ENCODE measurements at places on chromosomes 12 and 14.
A peak's percentile ranks its signal among the peaks of the same experiment; 100 is the strongest.

DNA sequence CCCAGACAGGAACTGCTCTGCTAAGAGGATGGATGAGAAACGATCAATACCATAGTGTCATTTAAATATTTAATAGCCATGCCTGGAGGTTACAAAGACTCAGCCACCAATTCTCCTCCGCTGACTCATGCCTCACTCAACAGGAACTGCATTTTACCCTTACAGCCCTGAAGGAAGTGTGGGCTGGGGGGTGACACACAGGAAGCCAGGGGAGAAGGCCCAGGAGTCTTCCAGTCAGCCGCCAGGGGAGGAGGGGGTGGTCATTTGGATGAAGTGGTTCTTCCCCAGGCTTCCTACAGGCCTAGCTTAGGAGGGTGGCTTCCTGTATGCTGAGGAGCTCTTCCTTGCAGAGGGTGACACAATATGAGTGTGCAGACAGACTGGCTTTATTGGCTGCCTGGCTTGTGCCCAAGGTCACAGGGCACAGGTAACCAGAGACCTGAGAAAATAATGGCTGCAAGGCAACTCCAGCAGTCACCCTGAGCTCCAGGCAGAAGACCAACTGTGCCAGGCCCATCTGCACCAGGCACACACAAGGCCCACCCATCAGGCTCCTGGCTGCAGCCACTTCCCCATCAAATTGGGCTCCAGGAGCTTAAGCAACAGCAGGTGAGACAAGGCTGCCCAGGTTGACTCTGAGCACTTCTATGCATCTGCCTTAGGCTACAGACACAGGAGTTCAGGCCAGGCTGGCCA, 30.6 kb upstream of the RPLP0 start:
- DNase-seq: peak; percentile 44

GRCh38 chr14:36508418-36509068, 11.5 kb downstream of the NKX2-1 start:
- no peak for DNase-seq

GRCh38 chr12:94265539-94265938, 117.2 kb downstream of the PLXNC1 start:
- no peak for DNase-seq

DNA sequence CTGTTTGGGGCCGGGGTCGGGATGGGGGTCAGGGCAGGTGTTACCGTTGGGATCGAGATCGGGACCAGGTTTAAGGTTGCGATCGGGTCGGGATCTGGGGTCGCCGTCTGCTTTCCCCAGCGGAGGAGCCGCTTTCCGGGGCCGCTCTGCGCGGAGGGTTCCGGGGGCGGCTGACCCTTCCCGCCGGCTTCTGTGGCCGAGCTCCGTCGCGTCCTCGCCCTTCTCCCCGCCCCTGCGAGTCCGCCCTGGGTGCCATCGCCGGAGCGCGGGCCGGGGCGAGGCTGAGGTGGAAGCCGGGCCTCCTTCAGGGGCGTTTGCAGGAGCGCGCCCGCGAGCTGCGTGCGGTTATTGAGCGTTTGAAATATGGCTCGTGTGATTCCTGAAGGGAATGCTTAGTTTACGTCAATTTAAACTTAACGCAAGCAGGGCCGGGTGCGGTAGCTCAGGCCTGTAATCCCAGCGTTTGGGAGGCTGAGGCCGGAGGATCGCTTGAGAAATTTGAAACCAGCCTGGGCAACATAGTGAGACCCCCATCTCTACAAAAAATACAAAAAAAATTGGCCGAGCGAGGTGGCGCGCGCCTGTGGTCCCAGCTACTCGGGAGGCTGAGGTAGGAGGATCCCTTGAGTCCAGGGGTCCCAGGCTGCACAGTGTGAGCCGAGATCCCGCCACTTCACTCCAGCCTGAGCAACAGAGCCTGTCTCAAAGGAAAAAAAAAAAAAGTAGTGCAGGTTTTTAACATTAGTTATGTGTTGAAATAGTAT, 620 bp downstream of the PGAM5 start:
- DNase-seq: no peak

DNA sequence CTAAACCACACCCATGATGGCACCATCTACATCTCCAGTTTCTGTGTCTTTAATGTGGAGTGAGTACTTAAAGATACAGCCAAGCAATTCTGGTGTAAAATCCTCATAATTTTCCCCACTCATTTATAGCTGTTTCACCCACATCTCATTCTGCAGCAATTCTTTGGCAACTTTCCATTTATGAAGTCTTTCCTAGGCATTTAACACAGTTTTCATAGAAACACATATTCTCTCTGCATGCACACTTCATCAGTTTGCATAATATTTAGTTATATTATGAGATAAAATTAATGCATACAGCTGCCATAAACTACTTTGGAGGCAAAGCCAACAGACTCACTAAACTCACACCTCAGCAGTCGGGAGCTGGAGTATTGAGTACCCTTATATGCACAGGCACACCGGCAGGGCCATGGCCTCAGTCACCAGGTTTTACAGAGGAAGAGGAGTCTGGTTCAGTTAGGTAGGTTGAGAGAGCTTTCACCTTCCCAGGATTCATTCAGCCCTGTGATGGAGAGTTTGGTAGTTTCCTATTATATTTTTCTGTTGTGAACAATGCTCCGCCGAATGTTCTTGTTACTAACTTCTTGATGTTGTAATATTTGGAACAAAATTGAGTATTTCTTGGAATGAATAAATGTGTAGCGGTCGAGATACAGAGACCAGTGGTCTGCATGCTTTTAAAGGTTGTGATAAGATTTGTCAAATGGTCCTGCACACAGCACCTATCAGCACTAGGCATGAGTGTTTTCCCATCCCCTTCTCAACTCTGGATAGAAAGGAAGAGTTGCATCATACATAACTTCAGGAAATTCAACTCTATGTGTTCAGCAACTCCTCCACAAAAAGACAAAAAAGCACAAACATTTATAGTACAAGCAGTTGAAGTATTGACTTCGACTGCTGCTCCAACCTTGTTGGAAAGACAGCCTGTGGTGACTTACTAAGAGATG, 123.5 kb downstream of the TTC8 start:
- no peak for DNase-seq

DNA sequence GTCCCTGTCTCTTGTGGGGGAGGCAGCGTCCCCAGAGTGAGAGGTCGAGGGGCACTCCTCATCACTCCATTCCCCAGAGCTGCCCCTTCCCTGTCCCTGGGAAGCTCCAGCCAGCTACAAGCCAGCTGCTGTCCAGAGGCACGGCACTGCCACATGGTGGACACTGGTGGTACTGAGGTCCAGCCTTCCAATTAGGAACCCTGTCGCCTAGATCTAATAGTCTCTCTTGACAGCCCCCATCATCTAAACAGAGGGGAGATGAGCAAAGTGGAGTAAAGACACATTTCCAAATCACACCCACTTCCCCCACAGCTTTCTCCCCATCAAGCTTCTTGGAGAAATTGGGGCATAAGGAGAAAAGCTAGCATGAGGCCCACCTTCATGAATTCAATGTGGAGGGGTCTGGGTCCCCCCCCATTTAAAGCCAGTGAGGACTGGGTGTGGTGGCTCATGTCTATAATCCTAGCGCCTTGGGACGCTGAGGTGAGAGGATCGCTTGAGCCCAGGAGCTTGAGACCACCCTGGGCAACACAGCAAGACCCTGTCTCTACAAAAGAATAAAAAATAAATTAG, 2.1 kb upstream of the INHBE start:
- no peak for DNase-seq

DNA sequence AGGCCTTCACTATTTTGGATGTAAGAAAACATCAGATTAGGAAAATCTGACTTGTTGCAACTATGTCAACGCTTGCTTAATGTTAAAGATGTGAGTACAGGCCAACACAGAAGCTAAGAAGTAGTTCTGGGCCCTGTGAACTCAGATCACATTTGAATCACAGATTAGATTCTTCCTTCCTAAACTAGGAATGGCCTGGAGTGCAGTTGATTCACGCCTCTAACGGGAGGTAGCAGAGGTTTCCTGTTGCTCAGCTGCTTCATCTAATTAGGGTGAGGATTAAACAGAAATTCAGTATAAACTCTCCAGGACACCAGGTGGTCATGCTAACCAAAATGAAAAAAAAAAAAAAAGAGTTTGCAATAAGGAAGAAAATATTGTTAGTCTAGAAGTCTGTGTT, 314.3 kb downstream of the TRHDE start:
- DNase-seq: no peak

DNA sequence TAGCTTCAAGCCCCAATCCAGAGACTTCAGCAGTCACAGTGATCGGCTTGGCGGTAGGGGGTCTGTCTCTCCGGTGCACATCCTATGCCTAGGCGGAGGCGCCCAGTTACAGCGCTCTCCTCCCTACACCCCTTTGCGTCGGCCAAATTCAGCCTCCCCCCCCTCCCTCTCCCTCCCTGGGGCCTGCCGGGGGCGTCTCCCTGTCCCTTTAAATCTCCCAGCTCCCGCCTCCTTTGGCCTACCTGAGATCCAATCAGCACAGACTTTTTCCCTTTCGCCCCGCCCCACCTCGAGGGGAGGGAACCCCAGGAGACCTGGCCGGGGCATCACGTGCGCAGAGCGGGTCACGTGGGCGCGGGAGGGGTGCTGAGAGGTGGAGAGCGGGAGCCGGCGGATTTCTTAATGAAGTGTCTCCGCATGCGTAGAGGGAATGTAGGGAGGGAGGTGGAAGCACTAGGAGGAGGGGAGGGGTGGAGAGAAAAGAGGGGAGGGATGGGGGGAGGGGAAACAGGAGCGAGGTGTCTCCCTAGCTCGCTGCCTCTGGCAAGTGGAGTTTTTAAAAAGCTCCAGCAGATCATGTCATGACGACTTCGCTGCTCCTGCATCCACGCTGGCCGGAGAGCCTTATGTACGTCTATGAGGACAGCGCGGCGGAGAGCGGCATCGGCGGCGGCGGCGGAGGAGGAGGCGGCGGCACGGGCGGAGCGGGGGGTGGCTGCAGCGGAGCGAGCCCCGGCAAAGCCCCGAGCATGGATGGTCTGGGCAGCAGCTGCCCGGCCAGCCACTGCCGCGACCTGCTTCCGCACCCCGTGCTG, at the start of gene HOXC13:
Gene HOXC13, plus strand, starts transcription at position 506 of the 815 bp plus-strand sequence. Its CDS starts 76 bp downstream, at position 582.
- DNase-seq: no peak

DNA sequence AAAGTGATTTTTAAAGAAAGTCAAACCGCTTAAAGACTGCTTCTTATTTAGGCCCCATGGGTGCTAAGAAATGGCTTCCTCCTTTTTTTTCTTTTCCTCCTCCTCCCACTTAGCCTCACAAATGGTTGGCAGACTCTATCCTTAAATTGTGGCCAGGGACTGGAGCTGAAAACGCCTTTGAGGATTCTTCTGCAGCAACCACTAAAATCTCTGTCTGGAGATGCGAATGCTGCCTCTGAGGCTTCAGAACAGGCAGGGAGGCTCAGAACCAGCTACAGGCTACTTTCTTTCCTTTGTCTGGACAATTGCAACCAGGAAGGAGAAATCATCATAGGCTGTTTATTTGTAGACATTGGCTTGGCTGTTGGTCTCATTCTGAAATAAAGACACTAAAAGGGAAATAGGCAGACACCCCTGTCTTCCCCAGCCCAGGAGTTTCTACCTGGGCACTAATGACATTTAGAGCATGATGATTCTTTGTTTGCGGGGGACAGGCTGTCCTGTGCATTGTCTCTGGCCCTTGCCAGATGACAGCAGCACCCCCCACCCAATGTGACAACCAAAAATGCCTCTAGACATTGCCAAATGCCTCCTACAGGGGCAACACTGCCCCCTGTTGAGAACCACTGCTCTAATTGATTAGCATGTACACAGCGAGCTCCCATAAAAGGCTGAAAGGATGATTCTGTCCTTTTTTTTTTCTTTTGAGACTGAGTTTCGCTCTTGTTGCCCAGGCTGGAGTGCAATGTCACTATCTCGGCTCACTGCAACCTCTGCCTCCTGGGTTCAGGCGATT, 50.3 kb downstream of the MAP1LC3B2 start:
- no peak for DNase-seq

DNA sequence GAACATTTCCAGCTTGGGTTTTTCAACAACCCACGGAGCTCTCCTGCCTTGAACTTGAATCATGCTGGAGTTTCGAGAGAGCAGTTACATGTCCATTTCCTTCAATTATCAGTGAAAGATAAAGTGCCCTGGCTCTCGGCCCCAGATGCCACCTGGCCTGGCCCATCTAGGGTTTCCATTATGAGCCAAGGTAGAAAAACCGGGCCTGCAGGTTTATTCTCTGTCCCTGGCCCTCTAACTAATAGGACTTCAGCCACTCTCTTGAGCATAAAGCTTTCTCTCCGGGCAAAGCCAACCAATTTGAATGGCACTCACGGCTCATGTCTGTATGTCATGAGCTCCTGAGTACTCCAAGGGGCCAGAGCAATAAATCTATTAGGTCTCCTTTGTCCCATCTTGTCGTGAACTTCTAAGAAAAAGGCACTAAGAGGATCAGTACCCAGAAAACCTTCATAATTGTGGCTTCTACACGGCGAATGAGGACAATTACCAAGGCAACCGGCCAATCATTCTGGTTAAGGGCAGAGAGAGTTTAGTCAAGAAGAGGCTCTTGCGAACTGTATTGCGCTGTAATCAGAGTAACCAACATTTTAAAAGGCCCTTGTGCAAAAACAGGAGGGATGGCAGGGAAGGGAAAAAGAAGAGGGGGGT, 392.3 kb downstream of the MED13L start:
- no peak for DNase-seq

DNA sequence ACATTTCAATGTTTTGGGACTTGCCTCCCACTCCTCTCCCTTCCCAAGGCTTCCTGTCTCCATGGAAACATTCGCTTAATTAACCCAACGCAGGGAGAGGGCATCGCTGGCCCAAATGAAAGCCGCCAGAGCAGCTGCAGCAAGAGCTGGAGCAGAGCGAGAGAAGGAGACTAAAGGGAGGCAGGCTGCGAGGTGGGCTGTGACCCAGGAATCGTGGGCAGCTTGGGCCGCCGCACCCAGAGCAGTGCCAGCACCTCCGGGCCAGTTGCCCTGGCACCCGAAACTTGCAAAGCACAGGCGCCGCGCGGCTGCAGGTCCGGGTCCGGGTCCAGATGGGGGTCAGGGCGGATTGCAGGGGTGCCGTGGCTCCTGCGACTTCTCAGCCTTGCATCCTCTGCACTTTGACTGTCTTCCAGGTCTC, 43.5 kb upstream of the PTPRQ start:
- DNase-seq: no peak

GRCh38 chr12:131100031-131100674, 146.4 kb downstream of the ADGRD1 start:
- no peak for DNase-seq

GRCh38 chr12:42539696-42540095, 49.9 kb downstream of the PRICKLE1 start:
- DNase-seq: no peak

GRCh38 chr12:15590180-15590826, 198.9 kb downstream of the EPS8 start:
- no peak for DNase-seq

- no peak for DNase-seq
Observed at GRCh38 chr14:57828713-57829112, 37.2 kb downstream of the SLC35F4 start.

GRCh38 chr12:109762673-109763191, 49.1 kb downstream of the FAM222A start:
- no peak for DNase-seq

DNA sequence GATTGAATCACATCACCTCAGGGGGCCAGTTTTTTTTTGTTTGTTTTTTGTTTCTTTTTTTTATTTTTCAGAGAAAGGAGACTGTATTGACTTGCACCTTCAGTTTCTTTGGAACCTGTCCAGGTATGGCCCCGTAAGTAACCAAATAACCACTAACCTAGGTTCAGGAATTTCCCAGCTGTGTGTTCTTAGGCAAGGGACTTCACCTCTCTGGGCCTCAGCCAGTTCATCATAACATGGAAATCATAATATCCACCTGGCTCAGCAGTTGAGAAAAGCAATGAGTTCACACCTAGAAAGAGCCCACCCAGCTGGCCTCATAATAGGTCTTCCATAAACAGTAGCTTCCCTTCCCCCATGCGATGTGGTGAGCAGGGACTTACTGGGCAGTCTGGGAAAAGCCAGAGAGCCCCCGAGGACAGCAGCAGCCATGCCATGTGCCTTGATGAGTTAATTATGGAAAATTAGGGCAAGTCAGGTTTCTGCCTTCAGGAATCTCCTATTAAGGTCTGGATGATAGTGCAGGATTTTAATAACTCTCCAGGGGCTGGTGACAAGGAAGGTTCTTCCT, 27.4 kb upstream of the WSCD2 start:
- DNase-seq: no peak

Measured in stimulated activated CD4-positive, alpha-beta T cell treated with anti-CD3 and anti-CD28 coated beads, Interleukin-1b, Interleukin-23, amount 100 ng/mL, for 24 hours (primary cell).